Suprapubic skin (tissue), 4 donors: ENCODE measurements at places on chromosomes 3 and 15.

DNA sequence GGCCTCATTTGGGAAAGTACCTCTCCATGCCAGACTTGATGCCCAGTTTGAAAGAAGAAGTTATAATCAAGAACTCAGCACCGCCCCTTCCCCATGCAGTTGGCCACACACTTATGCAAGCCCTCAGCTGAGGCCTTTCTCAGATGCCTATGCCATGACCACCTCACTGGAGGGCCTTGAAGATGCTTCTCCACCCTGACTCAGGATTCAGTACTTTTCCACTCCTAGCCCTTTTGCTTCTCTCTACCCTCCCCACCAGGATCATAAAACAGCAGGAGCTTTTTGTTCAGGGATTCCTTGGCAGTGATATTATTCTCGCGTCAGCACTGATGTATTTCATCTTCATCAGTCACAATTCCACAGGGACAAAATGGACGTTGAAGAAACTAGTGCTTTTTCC lies 313.5 kb downstream of the PYDC2 start:
- DNase-seq = no peak

- DNase-seq = no peak
Observed at GRCh38 chr15:49370782-49371181, 52.3 kb upstream of the FGF7 start.

DNA sequence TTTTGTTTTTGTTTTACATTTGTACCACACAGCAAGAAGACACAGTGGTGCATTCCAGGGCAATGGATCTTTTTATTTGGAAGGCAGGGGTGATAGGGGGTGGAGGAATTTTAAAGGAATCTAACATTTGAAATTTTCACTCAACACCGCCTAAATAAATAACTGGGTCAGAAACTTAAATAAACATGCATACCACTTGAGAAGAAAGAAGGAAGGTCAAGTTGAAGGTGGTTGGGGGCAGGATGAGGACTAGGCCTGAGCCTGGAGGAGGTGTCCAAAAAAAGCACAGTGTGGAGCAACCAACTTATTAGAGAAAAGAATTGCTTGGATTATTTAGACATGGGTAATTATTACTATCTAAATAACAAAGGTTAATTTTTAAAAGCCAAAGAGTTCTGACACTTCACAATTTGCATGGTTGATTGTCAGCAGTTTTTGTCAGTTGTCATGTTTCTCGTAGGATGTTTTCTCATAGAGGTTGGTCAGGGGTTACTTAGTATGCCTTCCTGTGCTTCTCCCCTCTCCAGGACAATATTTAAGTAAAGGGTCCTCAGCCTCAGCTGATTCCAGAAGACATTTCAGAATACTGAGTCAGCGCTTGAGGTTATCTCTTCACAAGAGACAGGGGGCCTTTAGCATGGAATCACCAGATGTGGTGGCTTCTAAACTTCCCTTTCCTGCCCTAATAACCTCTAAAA lies 173.7 kb upstream of the SLC2A2 start:
- DNase-seq = no peak

GRCh38 chr3:127547761-127548605 lies 42.5 kb downstream of the TPRA1 start:
- no peak for DNase-seq

DNA sequence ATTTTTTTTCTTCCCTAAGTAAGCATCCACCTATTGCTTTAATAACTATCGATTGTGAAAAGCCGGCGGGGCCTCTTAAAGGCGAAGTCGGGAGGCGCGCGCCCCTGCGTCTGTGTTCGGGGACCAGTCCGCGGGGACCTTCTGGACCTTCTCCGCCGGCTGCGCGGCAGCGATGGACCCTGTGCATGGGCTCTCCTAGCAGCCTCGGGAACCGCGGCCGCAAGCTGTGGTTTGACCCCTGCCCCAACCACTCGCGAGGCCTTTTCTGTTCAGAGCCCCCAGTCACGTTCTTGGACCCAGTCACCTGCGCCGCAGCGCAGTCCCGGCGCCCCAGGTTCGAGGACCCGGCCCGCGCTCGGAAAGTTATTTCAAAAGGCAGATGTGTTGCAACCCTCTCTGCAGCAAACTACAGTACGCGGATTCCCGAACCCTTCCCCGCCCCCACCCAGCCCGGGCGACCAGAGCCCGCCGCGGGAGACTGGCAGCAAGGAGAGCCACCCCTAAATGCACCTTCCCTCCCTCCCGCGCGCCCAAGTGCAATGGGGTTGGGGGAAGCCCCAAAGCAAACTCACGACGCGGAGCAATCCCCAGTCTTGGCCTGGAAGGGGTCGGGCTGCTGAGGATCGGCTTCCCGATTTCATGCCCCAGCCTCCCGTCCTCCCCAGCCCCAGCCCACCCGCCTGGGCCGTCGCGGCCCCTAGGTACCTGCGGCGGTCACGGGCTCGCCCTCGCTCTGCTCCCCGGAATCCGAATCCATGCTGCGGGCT lies 684 bp downstream of the TNFAIP8L3 start:
- DNase-seq = no peak

- DNase-seq = no peak
Observed at GRCh38 chr3:155362808-155363689, 69.6 kb upstream of the STRIT1 start.
